ENCODE measurements at places on chromosomes 11 and 22.

DNA sequence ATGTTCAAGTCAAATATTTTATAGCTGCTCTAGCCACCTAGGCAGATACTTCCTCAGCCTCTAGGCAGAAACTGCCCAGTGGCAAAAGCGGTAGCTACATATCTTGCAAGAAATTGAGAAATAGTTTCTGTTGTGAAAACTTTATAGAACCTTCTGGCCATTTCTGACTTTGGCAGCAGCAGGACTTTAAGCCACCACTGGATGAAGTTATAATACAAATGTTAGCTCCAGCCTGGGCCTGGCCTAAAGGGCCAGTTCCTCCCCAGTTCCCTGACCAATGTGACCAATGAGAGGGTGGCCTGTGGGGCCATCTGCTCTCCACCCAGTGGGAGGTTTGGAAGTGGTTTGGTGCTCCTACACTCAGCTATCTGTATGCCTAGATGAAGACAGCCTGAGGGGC is 254.0 kb upstream of the NARS2 start:
- DNase-seq, result peak; percentile 14

DNA sequence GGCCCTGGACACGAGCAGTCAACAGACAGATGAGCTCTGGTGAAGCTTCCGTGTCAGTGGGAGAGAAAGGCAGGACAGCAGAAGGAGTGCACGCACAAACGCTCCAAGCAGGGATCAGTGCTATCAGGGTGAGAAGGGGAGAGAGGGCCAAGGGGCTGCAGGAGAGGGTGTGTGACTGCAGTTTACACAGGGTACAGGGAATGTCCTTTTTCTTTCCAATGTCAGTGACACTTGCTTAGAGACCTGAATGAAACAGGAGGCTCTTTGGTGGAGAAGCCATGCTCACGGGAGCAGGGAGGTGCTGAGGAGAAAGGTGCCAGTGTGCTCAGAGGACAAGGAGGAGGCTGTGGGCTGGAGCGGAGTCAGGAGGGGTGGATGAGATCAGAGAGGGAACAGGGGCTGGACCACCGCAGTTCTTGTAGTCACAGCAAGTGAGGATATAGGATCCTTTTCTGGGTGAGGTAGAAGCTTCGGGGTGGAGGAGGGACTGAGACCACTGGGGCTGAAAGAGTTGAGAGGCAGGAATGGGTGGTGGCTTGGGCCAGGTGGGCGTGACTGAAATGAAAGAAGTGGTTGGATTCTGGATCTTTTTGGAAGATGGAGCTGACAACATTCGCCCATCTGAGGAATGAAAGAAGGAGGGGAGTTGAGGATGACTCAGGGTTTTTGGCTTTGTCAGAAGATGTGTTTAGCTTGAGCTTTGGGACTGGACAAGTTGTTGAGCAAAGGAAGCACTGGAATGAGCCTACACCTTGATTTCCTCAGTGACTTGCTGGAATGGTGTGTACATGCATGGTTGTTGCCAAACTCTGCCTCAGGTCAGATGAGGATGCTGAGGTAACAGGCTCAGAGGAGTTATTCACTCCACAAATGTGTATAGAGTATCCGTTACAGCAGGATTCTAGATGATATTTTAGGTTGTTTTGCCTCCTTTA is 87.9 kb downstream of the ADAMTS15 start:
- no peak for DNase-seq

- DNase-seq, result peak; percentile 74
Measured at GRCh38 chr22:45212306-45212709, 28.4 kb downstream of the KIAA0930 start.

DNA sequence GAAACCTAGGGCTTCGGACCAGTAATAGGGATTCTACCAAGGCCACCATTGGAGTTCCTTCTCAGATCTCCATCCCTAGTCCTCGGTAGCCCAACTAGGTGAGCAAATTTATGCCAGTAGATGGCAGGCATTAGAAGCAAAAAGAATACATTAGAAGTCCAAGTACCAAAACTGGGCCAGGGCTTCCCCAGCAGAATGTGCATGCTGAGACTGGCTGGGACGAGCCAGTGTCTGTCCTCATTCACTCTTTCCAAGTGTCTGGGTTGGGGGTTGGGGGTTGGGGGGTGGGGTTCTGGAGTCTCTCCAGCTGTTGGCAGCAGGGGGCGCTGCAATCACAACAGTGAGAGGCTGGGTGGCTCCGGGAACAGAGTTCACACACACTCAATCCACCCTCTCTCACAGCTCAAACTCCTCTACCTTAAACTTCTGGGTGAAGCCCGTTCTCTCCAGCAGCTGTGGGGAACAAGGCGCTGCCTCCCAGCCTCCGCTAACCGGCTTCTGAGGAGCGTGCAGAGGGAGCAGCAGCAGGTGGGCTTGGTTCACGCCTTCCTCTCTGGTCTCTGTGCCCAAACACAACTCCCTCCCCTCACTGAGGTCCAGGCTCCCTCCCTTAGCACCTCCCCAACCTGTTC is 57.5 kb downstream of the BTG4 start:
- no peak for DNase-seq

GRCh38 chr22:46374663-46375474 is 39.4 kb downstream of the TRMU start:
- no peak for DNase-seq

DNA sequence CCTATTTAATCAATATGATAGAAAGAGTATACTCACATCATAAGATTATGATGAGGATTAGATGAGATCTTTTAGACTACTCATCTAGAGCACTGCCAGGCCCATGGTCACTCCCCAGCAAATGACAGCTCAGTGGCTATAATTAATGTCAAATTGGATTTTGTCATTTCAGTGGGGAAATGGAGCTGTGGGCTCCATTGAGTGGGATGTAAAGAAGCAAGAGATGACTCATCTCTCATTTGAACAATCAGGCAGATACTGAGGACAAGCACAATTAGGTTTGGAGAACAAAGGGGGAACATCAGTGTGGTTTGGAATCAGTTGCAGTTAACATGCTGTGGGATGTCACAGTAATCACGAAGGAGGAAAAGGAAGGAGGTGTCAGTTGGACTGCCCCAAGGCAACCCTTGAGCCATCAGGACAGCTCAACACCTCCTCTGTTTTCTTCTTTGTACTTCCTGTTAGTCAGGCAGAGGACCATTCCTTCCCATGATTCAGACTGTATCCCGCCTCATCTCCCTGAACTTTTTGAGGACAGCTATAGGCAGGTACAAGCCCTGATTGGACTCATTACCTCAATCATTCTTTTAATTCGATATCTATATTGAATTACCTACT is 473.7 kb upstream of the ISX start:
- DNase-seq, result no peak

DNA sequence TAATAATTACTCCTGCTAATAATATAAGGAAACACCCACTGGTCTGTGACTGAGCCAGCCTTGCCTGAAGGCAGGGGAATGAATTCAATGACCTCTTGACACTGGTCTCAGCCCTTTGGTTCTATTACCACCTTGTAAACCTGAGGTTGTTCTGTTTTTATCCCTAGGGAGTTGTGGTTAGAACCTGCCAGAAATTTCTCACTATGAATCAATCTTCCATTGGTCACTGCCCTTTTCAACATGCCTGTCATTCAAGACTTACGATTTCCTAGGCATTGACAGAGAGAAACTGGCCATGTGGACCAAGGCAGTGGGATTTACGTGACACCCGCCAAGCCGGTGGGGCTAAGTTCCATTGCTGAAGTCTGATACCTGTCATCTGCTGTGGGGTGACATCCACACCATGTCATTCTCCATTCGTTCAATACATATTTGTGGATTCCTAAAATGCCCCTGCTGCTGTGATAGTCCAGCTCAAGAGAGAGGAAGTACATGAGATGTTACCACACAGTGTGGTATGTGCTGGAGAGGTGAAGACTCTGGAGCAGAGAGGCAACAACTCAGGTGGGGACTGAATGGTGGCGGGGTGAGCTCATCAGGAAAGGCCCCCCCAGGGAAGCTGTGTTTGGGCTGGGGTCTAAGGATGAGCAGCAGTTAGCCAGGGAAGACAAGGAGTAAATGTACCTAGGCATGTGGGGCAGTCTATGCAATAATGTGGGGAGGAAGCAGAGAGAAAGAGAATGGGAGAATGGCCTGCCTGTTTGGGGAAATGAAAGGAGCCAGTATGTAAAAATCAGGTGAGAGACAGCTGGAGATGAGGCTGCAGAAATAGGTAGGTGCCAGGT is 15.2 kb upstream of the EHF start:
- no peak for DNase-seq

- DNase-seq, result no peak
Measured at GRCh38 chr11:134569195-134569594, 157.2 kb upstream of the B3GAT1 start.

DNA sequence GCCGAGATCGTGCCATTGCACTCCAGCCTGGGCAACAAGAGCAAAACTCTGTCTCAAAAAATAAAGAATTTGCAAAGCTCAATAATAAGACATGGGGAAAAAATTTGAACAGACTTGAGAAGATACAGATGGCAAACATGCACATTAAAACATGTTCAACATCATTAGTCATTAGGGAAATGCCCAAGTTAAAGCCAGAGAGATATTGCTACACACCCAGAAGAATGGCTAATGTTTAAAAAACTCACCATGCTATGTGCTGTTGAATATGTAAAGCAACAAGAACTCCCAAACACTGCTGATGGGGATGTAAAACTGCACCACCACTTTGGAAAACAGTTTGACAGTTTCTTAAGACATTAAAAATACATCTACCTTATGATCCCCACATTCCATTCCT is 12.6 kb downstream of the LRRC75B start:
- DNase-seq, result peak; percentile 66

- no peak for DNase-seq
Measured at GRCh38 chr11:77094841-77095365, 7.7 kb upstream of the OMP start.

DNA sequence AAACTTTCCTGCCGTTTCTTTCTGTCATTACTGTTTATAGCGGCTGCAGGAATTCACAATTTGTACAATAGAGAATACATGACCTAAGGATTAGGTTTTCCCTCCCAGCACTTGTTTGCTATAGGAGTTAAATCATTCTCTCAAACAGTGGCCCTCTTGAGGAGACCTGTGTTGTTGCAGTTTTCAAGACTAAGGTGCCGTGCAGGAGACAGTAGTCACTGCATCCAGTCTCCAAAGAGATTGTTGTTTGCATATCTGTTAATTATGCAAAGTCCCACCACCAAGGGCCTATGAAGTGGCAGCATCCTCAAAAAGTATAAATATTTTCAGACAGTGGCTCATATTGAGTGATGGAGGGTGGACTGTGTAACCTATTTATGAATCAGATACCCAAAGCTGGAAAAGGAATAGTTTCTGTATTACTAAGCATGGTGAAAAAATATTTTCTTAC is 2.3 kb downstream of the PRSS23 start:
- no peak for DNase-seq

- no peak for DNase-seq
Measured at GRCh38 chr11:101046947-101047346, 82.7 kb downstream of the PGR start.

DNA sequence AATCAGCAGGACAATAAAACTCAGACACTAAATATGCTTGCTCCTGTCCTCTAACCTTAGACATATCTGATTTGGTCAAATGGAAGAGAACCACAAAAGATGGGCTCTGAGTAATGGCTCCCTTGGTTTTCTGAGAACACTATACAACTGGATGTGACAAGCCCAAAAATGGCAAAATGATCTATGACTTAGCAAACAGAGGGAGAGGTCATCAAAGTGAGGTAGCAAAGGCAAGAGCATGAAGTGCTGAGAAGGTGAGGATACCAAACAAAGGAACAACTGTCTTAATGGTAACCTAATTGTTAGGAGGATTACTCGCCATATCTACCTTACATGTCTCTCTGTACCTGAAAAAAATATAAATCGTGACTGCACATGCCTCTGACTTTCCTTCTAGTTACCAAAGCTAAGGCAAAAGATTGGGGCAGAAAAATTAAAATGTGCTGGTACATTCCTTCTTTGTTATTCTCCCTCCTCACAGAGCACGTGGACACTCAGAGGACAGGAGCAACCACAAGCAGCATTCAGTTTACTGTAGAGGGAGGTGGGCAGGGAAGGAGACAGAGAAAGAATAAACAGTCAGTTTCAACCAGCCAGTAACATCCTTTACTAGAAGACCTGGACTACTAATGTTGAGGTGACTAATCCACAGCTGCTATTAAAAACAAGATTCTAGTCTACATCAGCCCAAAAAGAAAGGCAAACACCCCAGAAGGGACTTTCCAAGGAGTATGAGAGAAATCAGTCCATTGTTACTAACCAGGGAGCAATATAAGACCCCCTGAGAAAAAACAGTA is 88.8 kb downstream of the AMBRA1 start:
- no peak for DNase-seq

DNA sequence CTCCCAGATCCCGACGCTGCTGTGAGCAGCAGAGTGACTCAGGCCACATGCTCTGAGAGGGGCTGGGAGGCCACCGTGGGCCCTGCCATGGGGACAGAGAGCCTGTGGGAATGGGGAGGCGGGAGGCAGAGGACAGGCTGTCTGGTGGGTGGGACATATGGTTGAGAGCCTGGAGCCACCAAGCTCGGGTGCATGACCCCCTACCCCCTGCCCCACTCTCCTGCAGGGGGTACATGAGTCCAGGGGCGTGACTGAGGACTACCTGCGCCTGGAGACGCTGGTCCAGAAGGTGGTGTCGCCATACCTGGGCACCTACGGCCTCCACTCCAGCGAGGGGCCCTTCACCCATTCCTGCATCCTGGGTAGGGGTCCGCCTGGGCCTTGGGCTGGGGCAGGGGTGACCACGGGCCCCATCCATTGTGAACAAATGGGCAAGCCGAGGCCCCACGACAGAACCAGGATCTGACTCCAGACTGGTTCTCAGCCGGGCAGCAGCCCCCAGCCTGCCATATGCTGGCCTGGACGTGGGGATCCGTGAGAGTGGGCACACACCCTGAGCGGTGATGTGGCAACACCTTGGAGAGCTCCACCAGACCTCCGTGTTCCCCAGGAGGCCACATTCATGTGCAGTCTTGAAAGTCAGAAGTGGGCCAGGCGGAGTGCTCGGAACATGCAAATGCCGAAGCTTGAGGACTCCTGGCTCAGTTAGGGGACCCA is 17.4 kb upstream of the ARHGAP8 start:
- DNase-seq, result no peak

- no peak for DNase-seq
Measured at GRCh38 chr11:1199751-1200610, 22.9 kb upstream of the MUC5B start.

All from AG09309 (cell line).